A549 treated with CpdA at 1 μM for 4 hours (cell line): ENCODE measurements at places on chromosomes 3 and 15. TPM values are rescaled to one million over a fixed set of nuclear protein-coding genes. Genes with fewer than 3 reads are reported as not detected.

The ZKSCAN7 gene
- not detected in 5 replicates for total RNA-seq

The SIDT1 gene
- total RNA-seq, result 0.37 to 0.56 TPM (median 0.46 TPM) in 5 replicates

The CCDC33 gene
- 5.8 to 7.8 TPM (median 6.1 TPM) in 5 replicates for total RNA-seq

The CYP19A1 gene
- total RNA-seq, result 0.15 to 0.28 TPM (median 0.19 TPM) in 3 of 5 replicates, not detected in the others

The NCKIPSD gene
- total RNA-seq, result 8.2 to 10.9 TPM (median 9.0 TPM) in 5 replicates
